ENCODE measurements at places on chromosomes 1 and 21.

- DNase-seq: no peak
Observed at GRCh38 chr1:84689514-84690396, 506 bp downstream of the SSX2IP start.

GRCh38 chr21:15171546-15171945, 106.7 kb upstream of the NRIP1 start:
- DNase-seq: no peak

GRCh38 chr1:186094172-186094571, 280.9 kb downstream of the TPR start:
- no peak for DNase-seq

GRCh38 chr1:248111157-248111556, 16.2 kb downstream of the OR2L13 start:
- no peak for DNase-seq

Measured in fibroblast of skin of left biceps (primary cell).